ENCODE measurements at places on chromosomes 4 and X.

GRCh38 chr4:13704035-13704434 lies 76.5 kb upstream of the BOD1L1 start:
- no peak for DNase-seq

GRCh38 chr4:47876310-47876709 lies 38.1 kb downstream of the NFXL1 start:
- DNase-seq = no peak

DNA sequence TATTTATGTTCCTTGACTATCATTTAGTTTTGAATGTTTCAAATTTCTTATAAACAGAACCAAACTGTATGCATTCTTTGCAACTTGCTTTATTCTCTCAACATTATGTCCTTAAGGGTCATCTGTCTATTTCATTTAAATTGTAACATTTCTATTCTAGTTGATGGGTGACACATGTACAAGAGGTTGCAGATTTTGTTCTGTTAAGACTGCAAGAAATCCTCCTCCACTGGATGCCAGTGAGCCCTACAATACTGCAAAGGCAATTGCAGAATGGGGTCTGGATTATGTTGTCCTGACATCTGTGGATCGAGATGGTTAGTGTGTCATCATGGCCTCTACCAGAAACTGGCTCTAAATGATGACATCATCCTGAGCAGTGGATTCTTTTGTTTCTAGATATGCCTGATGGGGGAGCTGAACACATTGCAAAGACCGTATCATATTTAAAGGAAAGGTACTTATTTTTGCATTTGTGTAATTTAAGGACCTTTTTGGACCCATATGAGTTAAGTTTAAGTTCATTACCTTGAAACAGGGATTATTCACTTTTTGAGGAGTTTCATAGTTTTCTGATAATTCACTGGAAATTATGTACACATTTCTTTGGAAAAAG lies 6.1 kb downstream of the LIAS start:
- no peak for DNase-seq

- no peak for DNase-seq
These were observed 24.9 kb upstream of the SULT1B1 start for GRCh38 chr4:69785211-69785831.

DNA sequence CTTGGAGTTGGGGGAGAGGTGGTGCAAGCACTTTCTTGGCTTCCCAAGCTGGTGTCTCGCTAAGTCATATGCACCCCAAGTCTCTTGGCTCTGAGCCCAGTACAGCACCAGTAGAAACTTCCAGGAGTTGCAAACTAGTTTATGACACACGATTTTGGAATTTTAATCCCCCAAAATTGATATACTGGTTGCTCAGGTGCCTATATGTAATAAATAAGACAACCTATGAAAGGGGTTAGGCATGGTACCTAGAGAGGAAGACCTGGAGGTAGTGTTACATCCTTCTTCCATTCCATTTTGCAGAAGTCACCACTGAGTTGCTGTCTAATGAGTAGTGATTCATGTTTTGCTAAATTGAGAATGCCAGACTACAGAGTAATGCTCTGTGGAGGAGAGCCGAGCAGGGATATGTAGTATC lies 4.3 kb upstream of the SLC4A4 start:
- no peak for DNase-seq

- no peak for DNase-seq
These were observed 60.5 kb downstream of the DTHD1 start for GRCh38 chr4:36341936-36342335.

DNA sequence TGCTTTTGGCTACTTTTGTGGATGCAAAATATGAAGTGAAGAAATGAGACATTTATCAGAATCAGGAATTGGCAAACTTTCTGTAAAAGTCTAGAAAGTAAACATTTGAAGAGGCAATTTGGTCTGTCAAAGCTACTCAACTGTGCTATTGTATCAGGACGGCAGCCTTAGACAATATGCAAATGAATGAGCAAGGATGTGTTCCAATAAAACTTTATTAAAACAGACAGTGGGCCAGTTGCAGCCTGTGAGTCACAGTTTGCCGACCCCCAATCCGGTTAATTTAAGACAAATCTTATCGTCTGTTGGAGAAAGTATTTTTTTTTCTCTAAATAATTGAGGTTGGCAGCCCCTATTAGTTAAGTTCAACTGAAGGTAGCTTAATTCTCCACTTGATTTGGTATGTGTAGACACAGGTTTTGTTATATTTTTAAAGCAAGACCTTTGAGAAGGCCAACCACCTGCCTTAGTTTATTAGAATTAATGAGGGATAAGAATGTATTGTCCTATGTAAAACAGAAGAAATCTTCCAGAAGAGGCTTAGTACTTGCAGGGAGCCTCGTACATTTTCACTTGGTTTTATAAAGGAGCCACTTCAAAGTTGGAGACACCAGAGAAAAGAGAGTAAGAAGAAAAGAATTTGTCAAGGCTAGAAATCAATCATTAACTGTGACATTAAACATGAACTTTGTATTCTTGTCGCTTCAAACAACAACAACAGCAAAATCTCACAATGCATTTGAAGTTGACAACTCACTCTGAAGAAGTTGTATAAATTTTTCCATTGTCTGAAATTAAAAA lies 81.6 kb upstream of the FAT1 start:
- DNase-seq = no peak

- DNase-seq = no peak
These were observed 71.7 kb downstream of the NYX start for GRCh38 chrX:41518841-41519220.

- no peak for DNase-seq
These were observed 18.1 kb downstream of the PIR start for GRCh38 chrX:15475021-15475420.

GRCh38 chr4:114205261-114205660 lies 225.8 kb upstream of the ARSJ start:
- DNase-seq = no peak

All from GM12891 (cell line).